ENCODE measurements at places on chromosomes 13 and 19. TPM values are rescaled to one million over a fixed set of nuclear protein-coding genes. Genes with fewer than 3 reads are reported as not detected.

GRCh38 chr13:108795841-108796240 is 166.4 kb downstream of the MYO16 start:
- DNase-seq: no peak
- H3K36me3 ChIP-seq: no peaks in the 10 kb centered on the region
- H3K4me1 ChIP-seq: no peaks in the 10 kb centered on the region
- H3K27me3 ChIP-seq: no peaks in the 10 kb centered on the region

DNA sequence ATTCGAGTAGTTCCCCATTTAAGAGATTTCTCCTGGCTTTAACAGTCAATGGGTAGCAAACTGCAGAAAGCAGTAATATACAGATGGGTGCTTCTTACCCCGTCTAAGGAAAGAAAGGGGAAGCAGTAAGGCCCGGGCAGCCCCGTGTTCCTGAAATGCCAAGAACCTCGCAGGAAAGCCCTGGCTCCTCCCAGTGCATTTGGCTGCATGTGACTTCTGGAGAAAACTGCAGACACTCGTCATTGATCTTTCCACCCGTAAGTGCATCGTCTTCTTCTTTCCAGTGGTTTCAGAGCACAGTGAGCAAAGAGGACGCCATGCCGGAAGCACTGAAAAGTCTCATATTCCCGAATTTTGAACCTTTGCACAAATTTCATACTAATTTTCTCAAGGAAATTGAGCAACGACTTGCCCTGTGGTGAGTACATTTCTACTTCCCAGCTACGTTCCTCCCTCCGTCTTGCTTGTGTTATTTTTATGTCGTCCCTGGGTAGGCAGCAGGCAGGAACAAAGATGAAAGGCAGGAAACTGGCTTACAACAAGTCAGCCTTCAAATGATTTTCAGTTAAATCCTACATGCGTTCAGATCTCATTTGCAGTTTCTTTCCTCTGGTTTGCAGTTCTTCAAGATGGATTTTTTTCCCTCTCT is 165.2 kb downstream of the STK24 start:
- H3K36me3 ChIP-seq: peaks cover 64% of the 10 kb centered on the region
- peaks cover 21% of the 10 kb centered on the region for H3K4me1 ChIP-seq
- no peaks in the 10 kb centered on the region for H3K27me3 ChIP-seq

DNA sequence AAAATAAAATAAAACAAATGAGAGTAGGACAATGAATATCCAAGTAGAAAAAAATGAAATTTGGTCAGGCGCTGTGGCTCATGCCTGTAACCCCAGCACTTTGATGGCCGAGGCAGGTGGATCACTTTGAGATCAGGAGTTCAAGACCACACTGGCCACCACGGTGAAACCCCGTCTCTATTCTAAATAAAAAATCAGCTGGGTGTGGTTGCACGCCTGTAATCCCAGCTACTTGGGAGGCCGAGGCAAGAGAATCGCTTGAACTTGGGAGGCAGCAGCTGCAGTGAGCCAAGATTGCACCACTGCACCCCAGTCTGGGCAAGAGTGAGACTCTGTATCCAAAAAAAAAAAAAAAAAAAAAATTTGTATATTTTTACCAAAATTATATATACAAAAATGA is 18.2 kb upstream of the ZMYM5 start:
- no peaks in the 10 kb centered on the region for H3K4me1 ChIP-seq
- H3K27ac ChIP-seq: no peak overlapping the region
- H3K36me3 ChIP-seq: no peaks in the 10 kb centered on the region
- H3K4me3 ChIP-seq: no peak overlapping the region
- H3K27me3 ChIP-seq: no peaks in the 10 kb centered on the region

GRIK5 gene
- 5.8 TPM for total RNA-seq

- no peak overlapping the region for H3K4me3 ChIP-seq
- no peaks in the 10 kb centered on the region for H3K4me1 ChIP-seq
- no peaks in the 10 kb centered on the region for H3K36me3 ChIP-seq
Measured at GRCh38 chr19:34578751-34579150, 97.2 kb downstream of the WTIP start.

- peaks cover 30% of the 10 kb centered on the region for H3K4me1 ChIP-seq
- no peaks in the 10 kb centered on the region for H3K27me3 ChIP-seq
- H3K4me3 ChIP-seq: peak overlapping the region; percentile 97
- no peak for DNase-seq
- peaks cover 13% of the 10 kb centered on the region for H3K36me3 ChIP-seq
Measured at GRCh38 chr19:48618278-48618915, 581 bp downstream of the RPL18 start.

HNRNPA1L2 gene
- 11.6 TPM for total RNA-seq

- peaks cover 58% of the 10 kb centered on the region for H3K27me3 ChIP-seq
- DNase-seq: peak; percentile 85
- H3K36me3 ChIP-seq: no peaks in the 10 kb centered on the region
- H3K27ac ChIP-seq: peak overlapping the region; percentile 66
Measured at GRCh38 chr19:50922317-50922853, 11.2 kb upstream of the KLK4 start.

CEACAM3 gene
- not detected for total RNA-seq

- DNase-seq: no peak
- no peaks in the 10 kb centered on the region for H3K4me1 ChIP-seq
- H3K27ac ChIP-seq: no peak overlapping the region
- no peaks in the 10 kb centered on the region for H3K36me3 ChIP-seq
- peaks cover 20% of the 10 kb centered on the region for H3K27me3 ChIP-seq
Measured at GRCh38 chr19:2747349-2747748, 7.5 kb upstream of the SLC39A3 start.

DNA sequence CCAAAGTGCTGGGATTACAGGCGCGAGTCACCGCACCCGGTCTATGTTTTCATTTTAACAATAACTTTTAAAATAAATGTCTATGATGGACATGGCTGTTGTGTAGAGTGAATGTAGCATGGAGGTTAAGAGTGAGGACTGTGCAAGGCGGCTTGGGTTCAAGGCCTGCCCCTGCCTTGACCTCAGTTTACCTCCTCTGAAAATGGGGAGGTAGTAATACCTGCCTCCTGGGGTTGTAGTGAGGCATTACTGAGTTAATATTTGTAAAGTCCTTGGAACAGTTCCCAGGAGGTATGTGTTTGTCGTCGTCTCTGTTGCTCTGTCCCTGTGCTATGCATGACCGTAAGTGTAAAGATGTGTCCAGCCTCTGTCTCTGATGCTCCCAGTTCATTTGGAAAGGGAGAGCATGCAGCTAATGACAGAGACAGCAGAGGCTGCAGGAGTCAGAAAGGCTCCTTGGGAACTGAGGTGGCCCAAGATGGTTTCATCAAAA is 9.4 kb downstream of the GARRE1 start:
- peak overlapping the region; percentile 40 for H3K27ac ChIP-seq
- H3K4me3 ChIP-seq: no peak overlapping the region
- H3K36me3 ChIP-seq: peaks cover 3% of the 10 kb centered on the region
- H3K27me3 ChIP-seq: no peaks in the 10 kb centered on the region

IGFL4 gene
- 1.3 TPM for total RNA-seq

GRCh38 chr13:23794267-23795161 is 94.7 kb downstream of the MIPEP start:
- H3K36me3 ChIP-seq: peaks cover 15% of the 10 kb centered on the region
- H3K27ac ChIP-seq: no peak overlapping the region
- no peak for DNase-seq
- no peaks in the 10 kb centered on the region for H3K27me3 ChIP-seq

- H3K4me3 ChIP-seq: no peak overlapping the region
- H3K36me3 ChIP-seq: no peaks in the 10 kb centered on the region
- H3K27ac ChIP-seq: no peak overlapping the region
- DNase-seq: no peak
- peaks cover 14% of the 10 kb centered on the region for H3K27me3 ChIP-seq
Measured at GRCh38 chr13:39375601-39376000, 227.4 kb downstream of the LHFPL6 start.
